GM10248 (cell line): ENCODE measurements at places on chromosomes 12 and 14.

GRCh38 chr12:41962171-41962572, 182.5 kb downstream of the GXYLT1 start:
- no peak for DNase-seq

- DNase-seq: no peak
Measured at GRCh38 chr14:52313462-52313861, 650 bp upstream of the PTGER2 start.

- no peak for DNase-seq
Measured at GRCh38 chr14:38745861-38746260, 357.2 kb downstream of the SEC23A start.

GRCh38 chr12:92571844-92572543, 130.8 kb upstream of the PLEKHG7 start:
- DNase-seq: no peak

- no peak for DNase-seq
Measured at GRCh38 chr12:53053218-53054111, 3.6 kb downstream of the TNS2 start.

DNA sequence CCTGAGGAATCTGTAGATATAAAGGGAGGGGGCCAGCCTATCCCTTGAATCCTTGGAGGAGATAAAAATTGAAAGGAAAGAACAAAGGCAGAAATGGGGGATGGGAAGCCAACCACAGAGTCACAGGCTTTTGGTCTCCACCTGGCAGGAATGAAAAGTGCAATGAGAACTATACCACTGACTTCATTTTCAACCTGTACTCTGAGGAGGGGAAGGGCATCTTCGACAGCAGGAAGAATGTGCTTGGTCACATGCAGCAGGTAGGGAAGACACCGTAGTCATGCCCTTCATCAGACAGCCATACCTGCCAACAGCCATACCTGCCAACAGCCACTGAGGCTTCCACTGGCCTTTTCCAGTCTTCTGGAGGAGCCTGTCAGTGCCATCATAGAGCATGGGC, 13.4 kb downstream of the ASB8 start:
- no peak for DNase-seq

DNA sequence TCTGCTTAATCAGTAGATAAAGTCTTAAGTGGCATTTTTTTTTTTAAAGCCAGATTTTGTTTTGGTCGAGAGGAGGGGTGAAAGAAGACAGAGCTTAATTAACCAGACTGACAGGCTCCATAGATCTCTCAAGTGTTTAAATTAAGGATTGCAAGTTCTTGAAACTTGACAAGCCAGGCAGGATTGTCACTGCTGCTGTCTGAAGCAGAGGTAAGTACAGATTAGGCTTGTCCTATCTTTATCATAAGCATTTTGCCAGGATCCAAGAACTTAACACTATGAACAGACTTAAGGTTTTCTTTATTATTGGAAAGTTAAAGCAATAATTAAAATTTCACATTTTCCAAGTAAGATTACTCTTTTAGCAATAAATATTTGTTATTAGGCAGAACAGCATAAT, 179.6 kb upstream of the LMO3 start:
- DNase-seq: no peak

- DNase-seq: no peak
Measured at GRCh38 chr12:57046086-57046791, 3.7 kb downstream of the MYO1A start.

DNA sequence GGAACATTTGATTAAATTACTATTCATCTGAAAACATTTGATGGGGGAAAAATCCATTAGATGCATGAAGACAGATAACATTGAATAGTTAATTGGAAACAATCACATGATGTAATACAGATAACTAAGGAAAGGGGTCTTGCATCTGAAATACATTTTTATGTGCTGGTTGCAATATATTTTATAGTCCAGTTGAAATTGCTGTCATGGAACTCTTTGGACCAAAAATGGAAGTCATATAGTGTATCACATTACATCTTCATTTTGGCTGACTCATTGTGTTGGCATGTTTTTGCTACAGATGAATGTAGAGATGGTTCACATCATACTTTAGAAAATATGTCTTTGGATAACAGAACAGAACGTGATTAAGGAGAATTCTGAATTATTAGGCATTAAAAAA, 43.0 kb upstream of the GNPNAT1 start:
- no peak for DNase-seq

DNA sequence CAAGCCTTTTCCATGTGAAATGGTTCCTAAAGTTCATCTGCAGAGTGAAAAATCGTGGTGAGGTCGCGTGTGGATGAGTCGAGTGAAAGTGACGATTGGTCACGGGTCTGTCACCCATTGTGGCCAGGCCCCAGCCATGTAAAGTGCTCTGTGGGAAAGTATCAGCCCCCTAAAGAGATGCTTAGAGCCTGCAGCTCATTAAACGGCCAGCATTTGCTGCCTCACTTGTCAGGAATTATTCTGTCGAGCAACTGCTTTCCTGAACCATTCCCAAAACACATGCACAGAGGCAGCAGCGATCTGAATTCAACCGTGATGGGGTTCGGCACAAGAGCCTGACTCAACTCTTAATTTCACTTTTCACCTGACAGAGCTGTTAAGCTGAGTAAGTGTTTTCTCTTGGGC, 16.0 kb downstream of the DBX2 start:
- DNase-seq: no peak

GRCh38 chr12:26369588-26369987, 174.2 kb downstream of the SSPN start:
- no peak for DNase-seq

GRCh38 chr14:40414386-40414785, 982.2 kb upstream of the FBXO33 start:
- no peak for DNase-seq

DNA sequence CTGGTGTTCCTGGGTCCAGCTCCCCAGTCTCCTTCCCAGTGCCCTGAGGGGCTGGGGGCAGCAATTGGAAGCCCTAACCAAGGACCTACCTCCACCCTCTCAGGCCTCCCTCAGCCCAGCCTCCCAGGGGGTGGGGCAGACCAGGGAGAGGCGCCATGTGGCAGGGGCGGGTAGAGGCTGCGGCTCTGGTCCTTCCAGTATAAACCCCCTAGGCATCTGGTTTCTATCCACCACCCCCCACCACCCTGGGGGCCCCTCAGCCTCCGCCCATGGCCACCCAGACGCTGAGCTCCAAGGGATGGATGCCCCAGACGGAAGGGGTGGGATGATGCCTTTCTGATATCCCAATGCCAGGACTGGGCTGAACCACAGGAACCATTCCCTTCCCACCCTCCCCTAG, 2.8 kb upstream of the SP7 start:
- no peak for DNase-seq

DNA sequence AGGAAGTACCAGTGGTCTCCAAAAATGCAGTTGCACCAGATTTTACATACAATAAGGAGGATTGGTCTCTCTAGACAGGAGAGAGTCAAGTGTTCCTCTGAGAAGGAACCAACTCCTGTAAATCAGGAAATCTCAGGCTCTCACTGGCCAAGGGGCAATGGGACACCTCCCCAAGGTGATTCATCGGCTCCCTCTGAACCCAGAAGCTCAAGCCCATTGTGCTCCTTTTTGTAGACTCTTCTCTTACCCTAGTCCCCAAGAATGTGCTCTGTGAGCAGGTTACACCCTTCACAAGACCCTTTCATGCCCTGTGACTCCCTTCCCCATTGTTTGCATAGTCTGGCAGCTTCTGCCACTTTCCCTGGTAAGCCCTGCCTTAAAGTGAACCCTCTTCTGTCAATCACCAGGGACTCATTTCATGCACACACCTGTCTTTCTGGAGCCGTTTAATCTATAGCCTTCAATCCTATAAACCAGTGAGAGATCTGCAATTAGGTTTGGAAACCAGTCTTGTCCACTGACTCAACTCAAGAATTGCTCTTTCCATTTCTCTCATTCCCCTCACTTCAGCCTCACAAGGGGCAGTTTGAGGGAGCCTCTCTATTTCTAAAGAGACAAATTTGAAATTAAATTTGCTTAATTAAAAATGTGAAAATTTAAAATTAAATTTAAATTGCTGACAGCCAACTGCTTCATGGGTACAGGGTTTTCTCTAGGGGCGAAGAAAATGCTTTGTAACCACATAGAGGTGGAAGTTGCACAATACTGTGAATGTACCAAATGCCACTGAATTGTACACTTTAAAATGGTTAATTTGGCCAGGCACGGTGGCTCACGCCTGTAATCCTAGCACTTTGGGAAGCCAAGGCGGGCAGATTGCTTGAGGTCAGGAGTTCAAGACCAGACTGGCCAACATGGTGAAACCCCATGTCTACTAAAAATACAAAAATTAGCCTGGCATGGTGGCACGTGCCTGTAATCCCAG, 38.3 kb upstream of the LTA4H start:
- DNase-seq: no peak

- DNase-seq: peak; percentile 36
Measured at GRCh38 chr12:68290126-68290525, 36.7 kb upstream of the IL22 start.

- DNase-seq: no peak
Measured at GRCh38 chr12:104608998-104609397, 152.2 kb downstream of the CHST11 start.

- DNase-seq: no peak
Measured at GRCh38 chr14:66600416-66600815, 92.5 kb downstream of the GPHN start.

- no peak for DNase-seq
Measured at GRCh38 chr12:116813271-116814041, 67.8 kb downstream of the HRK start.

DNA sequence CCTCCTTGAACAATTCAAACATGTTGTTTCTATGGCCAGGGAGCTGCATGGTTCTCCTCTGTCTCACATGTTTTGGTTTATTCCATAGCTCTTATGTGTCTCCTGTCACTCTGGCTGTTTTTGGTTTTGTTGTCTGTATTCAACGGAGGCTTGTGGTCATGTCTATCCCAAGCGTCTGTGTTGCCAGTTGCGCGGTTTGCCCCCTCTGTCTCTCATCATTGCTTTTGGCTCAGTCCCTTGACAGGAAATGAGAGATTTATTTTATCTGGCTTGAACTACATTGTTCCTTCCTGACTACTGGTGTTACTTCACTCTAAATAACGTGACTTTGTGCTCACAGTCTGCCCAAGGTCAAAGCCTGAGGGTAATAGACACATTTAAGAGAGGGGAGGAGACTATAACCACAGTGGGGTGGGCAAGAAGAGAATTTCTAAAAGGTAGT, 96.4 kb upstream of the SOX5 start:
- no peak for DNase-seq
